ENCODE measurements at places on chromosomes 2 and 18.

GRCh38 chr18:50393802-50394201 lies 19.0 kb downstream of the SKA1 start:
- no peak for DNase-seq

DNA sequence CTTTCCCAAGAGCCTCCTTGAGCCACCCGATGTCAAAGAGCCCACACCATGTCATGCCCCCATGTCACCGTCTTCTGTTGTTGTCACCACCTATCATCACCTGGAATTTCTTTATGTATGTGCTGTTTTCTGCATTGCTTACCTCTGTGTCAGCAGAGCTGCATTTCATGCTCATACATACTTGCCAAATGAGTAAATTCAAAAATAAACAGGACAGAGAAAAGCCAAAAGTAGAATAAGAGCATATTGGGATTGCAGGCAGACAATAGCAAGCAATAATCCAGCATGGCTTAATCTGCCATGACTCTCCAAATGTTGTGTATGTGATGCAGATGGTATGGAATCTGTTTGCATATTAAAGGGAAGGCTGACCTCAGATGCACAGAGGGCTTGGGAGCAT lies 15.3 kb upstream of the RGPD4 start:
- DNase-seq = no peak

GRCh38 chr2:37267685-37268084 lies 36.2 kb downstream of the NDUFAF7 start:
- no peak for DNase-seq

- DNase-seq = no peak
Measured at GRCh38 chr2:71531522-71532047, 78.2 kb downstream of the DYSF start.

DNA sequence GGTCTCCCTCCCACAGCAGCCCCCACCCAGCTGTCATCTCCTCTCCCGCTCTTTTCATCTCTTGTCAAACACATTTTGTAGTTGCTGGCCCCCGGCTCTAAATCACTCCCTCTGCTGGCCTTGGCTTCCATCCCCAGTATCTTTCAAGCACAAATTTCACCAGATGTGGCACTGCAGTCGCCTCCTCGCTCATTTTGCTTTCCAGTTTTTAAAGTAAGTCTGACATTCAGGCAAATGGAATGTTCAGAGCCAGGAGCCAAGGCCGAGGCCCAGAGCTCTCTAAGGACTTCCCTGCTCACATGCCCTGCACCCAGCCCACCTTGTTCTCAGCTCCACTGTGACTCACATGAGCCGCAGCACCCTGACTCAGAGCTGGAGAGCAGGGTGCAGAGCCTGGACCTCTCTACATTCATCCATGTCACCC lies 158.4 kb downstream of the GALNT14 start:
- DNase-seq = no peak

GRCh38 chr2:161373942-161374341 lies 42.2 kb upstream of the TBR1 start:
- DNase-seq = no peak

- no peak for DNase-seq
Measured at GRCh38 chr2:147718831-147719230, 126.0 kb upstream of the ACVR2A start.

DNA sequence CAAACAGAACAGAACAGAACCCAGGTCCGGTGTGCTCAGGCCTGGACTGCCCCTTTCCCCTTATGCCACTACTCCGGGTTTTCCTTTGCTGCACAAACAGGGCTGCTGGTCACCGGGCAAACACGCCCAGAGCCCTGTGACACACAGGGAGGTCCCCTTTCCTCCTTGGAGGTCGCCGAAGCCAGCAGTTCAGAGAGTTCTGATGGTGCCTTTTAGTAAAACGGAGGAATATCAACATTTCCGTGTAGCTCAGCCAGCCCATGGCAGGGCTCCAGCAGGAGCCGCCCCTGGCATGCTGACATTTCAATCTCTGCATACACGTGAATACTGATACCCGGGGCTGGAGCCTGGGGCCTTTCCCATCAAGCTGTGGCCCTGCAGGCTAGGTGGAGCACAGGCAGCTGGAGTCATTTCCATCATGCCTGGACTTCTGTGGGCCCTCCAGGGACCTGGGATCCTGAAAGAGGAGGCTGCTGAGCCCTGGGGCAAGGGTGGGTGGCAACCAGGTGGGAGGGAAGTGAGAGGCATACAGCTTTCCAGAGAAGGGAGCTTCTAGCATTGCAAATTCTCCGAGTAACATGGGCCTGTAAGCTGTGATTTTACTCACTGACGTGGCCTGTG lies 91.4 kb upstream of the PXDN start:
- no peak for DNase-seq

DNA sequence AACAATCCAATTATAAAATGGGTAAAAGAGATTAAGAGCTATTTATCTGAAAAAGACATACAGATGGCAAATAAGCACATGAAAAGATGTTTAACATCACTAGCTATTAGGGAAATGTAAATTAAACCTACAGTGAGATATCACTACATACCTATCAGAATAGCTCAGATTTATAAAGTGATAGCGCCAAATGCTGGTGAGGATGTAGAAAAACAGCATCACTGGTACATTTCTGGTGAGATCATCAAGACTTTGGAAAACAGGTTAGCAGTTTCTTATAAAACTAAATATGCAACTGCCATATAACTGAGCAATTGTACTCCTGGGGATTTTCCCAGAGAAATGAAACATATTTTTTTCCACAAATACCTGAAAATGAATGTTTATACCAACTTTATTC lies 100.4 kb downstream of the ACOXL start:
- no peak for DNase-seq

Data from NCI-H345 (cell line).